IPS DF 19.7 (cell line): ENCODE measurements at places on chromosomes 2 and 18.

- no peak for DNase-seq
Measured at GRCh38 chr2:178105566-178105965, 6.7 kb upstream of the RBM45 start.

- no peak for DNase-seq
Measured at GRCh38 chr2:221467610-221468009, 104.5 kb downstream of the EPHA4 start.

DNA sequence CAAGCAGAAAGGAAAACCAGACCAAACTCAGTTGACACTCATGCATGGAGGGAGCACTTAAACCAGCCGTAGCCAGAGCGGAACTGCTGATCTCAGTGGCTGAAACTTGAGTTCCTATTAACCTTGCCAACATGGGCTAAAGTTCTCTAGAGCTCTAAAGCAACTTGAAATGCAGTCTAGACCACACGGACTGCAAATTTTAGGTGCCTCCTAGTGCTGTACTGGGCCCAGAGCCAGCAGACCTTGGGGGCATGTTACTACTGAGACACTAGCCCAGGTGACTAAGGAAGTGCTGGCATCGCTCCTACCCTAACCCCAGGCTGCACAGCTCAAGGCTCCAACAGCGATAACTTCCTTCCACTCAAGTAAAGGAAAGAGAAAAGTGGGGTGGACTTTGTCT is 236.5 kb downstream of the AKAIN1 start:
- DNase-seq = no peak

GRCh38 chr2:177316756-177317155 is 52.2 kb upstream of the NFE2L2 start:
- DNase-seq = no peak

DNA sequence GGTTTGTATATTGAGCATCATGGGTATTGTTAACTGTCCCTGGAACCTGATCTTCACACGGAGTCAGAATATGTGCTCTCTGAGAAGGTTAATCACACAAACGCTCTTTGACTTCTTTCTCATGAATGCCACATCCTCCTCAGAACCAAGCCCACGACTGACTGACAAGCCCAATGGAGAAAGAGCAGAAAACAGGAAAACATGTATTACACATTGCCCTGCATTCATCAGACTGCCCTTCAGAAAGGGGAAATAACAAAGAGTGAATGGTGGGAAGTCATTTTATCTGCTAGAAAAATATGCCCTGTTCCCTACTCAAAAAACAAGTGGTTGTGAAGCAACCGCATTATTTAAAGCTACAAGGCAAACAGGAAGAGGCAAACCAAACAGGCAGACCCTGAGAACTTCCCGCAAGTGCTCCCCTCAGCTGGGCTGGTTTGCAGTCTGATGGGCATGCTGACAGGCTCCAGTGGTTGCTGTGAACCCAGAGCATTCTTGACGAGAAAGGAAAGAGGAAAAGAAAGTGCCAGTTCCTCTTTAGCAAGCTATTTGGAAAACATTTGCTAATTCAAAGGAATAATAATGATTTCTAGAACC is 172.9 kb upstream of the SETBP1 start:
- no peak for DNase-seq

DNA sequence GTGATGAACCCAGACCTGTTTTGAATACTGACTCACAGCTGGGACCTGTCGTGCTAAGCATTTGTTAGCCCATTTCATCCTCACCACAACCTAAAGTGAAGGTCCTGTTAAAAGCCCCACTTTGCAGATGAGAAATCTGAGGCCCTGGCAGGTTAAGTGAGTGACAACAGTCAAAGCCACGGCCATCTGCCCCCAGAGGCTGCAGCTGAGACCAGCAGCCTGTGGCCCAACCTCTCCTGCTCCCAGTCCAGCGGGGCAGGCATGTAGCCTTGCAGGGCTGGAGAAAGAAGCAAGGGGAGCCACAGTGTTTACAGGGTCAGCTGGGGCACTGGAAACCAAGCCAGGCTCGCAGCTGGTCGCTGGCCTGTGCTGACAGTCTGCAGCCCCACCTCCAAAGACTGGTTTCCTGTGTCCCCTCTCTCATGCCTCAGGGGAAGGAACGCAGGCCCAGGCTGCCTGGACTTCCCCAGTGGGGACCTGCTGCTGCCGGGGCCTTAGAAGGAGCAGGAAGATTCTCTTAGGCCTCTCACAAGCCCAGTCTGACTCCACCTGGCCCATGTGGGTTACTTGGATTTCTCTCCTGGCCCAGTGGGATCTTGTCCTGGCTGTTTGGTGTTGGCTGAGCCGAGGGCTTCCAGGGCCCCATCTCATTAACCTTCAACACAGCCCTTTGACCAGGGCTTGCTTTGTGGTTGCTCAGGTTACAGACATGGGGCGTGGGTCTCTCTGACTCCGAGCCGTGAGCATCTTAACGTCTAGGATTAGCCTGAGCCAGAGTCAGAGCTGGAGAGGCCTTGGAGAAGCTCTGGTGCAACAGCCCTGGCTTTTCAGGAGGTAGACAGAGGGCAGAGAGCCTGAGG is 1.7 kb downstream of the INPP5D start:
- DNase-seq = no peak

GRCh38 chr2:207133458-207133819 is 32.3 kb downstream of the KLF7 start:
- no peak for DNase-seq

DNA sequence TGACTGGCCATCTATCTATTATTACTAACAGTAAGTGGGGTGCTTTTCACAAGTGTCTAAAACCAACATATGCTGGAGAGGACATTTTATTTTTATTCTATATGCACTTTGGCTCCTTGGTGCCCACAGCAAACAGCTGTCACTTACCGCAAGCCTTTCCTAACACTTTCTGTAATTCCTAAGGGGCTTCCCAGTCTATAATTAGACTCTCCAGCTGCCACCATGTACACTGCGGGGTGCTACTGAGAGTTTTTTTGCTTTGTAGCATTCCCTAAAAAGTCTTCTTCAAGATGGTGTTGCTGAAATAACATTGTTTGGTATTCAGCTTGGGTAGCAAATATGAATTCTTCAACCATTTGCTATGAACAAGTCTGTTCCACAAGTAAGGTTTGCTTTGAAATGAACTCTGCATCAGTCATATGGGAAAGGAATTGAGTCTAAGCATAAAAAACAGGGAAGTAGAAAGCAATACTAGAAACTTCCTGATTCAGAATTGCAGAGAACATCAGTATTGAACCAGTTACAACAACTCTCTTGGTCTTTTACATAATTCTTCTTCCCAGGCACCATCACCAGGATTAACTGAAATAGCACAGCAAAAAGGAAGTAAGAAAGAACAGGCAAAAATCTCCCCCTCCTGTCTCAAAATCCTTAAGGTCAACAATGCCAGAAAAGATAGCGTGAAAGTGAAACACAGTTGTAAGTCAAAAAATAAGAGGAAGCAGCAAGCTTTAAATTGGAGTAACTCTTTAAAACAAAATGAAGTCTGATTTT is 28.6 kb downstream of the EPB41L3 start:
- DNase-seq = no peak

DNA sequence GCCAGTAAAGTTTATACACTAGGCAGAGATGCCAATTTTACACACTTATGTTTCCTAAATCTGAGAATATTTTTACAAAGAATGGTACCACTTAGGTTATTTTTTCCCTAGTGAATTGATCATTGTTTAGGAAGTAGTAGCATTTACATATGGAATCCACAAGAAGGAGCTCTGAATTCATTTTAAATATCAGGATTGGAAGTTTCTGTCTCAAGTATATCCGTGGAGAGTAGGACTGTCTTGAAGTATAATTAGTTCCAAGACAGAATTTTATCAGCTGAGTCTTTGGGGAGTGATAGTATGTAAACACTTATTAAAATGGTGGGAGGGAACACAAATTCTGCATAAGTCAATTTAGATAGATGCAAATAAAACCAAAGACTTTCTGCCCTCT is 82.3 kb upstream of the FAM98A start:
- DNase-seq = no peak

DNA sequence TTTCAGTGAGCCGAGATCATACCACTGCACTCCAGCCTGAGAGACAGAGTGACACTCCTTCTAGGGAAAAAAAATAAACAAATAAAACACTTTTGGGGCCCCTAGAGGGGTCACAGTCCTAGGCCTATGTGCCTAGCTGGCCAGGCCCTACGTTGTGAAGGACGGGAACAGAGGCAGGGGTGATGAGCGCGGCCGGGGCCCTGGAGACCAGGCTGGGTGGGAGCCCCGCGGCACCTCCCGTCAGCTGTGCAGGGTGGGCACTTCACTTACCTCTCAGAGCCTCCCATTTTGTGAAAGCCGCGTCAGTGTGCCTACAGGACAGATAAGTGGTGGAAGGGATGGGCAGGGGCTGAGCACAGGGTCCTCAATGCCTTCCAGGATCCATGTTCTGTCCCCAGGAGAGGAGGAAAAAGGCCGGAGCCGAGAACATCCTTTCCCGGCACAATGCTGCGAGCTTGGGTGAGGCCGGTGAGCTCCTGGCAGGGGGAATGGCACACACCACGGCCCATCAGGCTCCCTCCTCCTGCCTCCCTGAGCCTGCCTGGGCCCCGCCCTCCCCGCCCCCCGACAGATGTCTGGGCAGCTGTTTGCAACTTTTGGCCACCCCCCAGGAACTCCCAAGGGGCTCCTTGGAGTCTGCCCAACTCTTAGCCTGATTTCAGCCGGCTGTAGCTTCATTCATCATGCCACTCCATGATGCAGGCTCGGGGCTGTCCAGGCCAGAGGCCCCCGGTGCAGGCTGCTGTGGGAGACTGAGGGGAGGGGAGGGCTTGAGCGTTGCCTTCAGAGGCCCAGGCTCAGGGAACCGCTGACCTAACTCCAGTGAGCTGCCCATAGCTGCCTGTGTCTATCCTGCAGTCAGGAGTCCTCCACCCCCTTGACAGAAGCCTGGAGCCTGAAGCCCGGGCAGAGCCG is 196.5 kb downstream of the TFCP2L1 start:
- DNase-seq = no peak

DNA sequence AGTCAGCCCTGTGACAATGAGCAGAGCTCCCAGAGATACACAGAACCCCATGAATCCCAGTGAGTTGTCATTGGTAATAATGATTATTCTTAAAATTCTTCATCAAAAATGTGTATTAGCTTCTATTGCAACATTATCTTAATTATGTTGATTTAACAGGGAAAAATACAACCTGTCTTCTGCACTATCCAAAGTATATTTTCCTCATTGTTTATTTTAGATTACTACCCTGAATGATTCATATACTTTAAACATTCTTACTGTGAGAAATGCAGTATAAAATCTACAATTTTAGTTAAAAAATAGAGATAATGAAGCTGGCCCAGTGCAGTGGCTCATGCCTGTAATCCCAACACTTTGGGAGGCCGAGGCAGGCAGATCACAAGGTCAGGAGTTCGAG is 125.2 kb upstream of the LYPD1 start:
- no peak for DNase-seq

- DNase-seq = no peak
Measured at GRCh38 chr2:26612522-26613240, 28.5 kb downstream of the CIB4 start.

GRCh38 chr2:48059975-48060374 is 153.7 kb upstream of the FBXO11 start:
- DNase-seq = no peak

GRCh38 chr2:237351796-237352195 is 62.2 kb downstream of the COL6A3 start:
- DNase-seq = no peak

DNA sequence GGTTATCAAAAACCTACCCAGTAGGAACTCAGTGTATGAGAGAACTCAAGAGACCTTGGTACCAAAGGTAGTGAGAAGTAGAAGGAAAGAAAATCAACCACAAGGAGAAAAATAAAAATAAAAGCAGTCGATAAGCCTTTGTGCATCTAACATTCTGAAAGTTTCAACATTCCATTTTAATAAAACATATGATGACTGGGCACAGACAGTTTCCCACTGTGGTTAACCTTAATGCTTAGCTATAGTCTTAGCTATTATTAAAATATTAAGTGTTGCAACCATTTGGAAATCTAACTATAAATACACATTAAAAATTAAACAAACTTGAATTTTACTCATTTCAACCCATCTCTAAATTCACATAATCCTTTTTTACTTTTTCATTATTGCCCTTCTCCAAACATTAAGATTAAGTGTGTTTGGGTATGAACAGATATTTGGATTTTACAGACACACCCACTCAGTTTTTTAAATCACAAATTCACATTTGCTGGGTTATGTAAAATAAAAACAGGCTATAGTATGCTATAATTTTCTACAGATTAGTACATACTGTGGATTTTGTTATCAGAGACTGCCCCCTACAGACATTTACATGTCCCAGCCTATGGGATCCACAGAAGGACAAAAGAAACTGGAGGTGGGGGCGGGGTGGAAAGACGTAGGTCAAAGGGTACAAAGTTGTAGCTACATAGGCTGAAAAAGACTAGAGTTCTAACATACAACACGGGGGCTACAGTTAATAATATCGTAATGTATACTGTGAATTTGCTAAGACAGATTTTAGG is 32.8 kb downstream of the SRBD1 start:
- DNase-seq = no peak

- DNase-seq = no peak
Measured at GRCh38 chr18:1585881-1586488, 681.3 kb downstream of the ADCYAP1 start.
